ENCODE measurements at places on chromosomes 13 and 19.

GRCh38 chr19:45446295-45446694 lies 21.5 kb upstream of the FOSB start:
- DNase-seq: no peak

DNA sequence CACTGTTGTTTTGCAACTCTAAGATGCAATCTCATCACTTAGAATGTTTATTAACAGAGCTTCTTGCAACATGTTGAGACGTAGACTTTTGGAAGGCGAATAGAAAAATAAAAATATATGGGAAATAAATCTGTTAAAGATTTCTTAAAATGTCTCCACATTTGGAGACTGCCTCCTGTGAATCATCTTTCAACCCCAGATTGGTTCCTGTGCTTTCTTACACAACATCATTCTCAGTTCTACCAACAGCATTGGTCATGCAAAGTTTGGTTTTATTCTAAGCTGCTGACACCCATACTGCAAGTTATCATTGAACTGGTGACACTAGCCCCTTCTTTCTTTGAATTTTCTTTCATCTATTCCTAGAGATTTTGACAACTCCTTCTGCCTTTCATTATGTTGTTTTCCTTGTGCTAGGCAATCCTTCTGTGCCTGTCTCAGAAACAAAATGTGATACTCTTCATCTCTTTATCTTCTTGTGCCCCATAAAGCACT lies 1.6 kb upstream of the IGFL3 start:
- DNase-seq: no peak

DNA sequence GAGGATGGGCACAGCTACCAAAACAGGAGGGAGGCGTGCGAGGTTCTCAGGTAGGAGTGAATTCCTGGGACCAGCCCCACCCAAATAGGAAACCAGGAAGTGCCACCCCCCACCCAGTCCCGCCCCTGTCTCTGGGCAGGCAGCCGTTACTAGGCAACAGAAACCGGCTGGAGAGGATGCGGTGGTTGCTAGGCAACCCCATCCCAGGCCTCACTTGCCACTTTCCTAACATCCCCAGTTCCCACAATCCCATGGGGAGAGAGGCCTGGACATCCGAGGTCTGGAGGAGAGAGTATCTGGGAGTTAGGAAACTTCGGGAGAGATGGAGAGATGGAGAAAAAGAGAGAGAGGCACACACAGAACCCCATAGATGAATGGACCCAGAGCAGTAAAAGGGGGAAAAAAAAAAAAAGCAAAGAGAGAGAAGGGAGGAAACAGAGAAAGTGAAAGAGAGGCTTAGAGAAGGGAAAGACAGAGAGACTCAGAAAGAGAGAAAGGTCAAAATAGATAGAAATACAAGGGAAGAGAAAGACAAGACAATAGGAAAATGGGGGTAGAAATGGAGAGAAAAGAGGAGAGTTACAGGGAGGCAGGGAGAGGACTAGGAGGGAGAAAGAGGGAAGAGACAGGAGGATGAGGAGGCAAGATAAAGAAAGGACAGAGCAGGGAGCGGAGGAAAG lies 3.8 kb downstream of the GRIK5 start:
- peak; percentile 66 for DNase-seq

DNA sequence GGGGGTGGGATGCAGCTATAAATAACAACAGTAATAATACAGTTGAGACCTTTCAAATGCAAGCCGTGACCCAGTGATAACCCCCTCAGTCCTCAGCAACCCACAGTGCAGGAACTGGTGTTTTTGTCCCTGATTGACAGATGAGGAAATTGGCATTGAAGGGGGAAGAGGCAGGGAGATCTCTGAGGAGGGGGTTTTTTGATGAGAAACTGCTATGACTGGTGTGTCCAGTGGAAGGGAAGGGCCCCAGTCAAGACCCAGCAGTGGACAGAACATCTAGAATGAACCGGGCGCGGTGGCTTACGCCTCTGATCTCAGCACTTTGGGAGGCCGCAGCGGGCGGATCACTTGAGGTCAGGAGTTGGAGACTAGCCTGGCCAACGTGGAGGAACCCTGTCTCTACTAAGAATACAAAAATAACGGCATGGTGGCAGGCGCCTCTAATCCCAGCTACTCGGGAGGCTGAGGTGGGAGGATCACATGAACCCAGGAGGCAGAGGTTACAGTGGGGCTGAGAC lies 1.9 kb downstream of the MAP1S start:
- DNase-seq: no peak

DNA sequence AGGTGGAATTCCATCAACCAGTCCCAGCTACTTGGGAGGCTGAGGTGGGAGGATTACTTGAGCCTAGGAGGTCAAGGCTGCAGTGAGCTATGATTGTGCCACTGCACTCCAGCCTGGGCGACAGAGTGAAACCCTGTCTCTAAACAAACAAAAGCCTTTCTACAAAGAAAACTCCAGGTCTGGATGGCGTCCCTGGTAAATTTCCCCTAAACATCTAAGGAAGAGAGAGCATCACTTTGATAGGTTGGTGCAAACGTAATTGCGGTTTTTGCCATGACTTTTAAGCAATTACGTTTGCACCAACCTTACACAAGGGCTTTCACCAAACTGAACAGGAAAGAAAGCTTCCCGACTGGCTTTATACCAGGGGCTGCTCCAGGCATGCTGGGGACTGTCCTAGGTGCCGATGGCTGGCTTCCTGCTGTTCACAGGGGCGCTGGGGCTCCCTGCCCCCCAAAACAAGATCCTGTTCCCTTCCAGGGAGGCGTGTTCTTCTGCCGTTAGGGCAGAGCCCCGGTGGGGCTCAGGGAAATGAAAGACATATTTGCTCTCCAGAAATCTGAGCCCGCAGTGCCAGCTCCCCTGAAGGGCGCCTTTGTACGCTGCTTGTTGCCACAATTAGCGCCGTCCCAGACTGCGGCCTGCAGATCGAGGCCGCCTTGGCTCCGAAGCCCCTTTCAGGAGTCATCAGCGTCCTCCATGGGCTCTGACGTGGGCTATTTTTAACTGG lies 38.7 kb upstream of the KLF2 start:
- no peak for DNase-seq
